Stimulated activated CD4-positive, alpha-beta T cell treated with anti-CD3 and anti-CD28 coated beads, TNF-alpha, amount 100 ng/mL, for 24 hours (primary cell): ENCODE measurements at places on chromosomes 7 and 10.

DNA sequence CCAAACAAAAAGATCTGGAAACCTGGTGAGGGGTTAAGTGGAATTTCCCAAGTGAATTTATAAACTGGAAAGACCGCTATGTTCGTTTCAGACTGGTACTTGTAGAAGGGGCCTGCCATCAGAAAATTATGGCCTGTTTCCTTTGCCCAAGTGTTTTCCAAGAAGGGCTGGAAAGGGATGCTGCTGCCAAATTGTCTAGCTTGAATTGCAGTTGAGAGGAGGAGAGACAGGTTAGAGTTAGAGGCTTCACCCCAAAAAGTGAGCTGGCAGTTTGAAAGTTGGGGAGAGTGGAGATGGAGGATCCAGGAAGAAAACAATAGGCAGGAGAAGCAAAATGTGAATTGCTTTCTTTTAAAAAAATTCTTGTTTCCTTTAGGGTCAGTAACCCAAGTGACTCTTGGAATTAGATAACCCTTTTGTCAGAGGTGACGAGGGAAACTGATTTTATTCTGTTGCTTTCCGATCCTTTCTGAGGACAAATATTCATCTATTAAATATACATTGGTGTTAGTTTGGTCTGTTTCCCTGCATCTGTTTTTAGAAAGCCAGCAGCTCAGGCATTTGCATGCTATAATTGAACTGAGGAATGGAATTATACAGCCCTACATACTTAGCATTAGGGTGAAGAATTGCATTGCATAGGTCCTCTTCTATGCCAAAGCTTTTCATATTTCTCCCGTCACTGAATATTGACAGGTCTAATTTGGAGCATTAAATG is 82.5 kb upstream of the PRR15 start:
- DNase-seq: no peak

GRCh38 chr7:116229366-116229765 is 19.0 kb downstream of the TES start:
- DNase-seq: no peak

- DNase-seq: no peak
Measured at GRCh38 chr10:22453948-22454591, 108.8 kb downstream of the SPAG6 start.

DNA sequence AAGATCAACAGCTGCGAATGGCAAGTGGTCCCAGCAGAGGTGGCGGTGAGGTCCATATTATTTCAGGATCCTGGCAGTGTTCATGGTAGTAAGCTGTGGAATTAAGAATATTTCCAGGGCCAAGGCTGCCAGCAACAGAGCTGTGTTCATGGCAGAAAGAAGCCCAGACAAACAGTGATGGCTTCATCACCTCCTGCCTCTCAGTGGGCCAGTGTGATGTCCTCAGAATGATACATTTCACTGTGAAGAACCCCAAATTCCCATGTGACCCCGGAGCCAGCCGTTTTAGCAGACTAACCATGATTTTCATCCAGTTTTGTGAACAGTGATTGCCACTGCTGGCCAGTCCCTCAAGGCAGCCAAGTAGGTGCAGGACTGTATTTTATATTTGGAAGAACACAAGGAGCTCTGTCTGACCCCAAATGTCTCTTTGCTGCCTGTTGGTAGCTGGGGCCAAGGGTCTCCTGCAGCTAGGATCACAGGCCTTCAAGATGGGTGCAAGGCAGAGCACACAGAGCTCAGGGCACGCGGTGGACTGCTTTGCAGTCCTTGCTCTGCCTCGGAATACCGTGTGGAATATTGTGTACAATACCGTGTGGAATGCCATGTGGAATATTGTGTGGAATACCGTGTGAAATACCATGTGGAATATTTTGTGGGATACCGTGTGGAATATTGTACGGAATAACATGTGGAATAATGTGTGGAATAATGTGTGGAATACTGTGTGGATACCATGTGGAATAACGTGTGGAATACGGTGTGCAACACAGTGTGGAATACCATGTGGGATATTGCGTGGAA is 132.3 kb upstream of the CHST15 start:
- DNase-seq: no peak

GRCh38 chr10:63497321-63497720 is 23.9 kb upstream of the REEP3 start:
- DNase-seq: no peak

- DNase-seq: no peak
Measured at GRCh38 chr10:35212856-35213255, 86.2 kb downstream of the CREM start.

DNA sequence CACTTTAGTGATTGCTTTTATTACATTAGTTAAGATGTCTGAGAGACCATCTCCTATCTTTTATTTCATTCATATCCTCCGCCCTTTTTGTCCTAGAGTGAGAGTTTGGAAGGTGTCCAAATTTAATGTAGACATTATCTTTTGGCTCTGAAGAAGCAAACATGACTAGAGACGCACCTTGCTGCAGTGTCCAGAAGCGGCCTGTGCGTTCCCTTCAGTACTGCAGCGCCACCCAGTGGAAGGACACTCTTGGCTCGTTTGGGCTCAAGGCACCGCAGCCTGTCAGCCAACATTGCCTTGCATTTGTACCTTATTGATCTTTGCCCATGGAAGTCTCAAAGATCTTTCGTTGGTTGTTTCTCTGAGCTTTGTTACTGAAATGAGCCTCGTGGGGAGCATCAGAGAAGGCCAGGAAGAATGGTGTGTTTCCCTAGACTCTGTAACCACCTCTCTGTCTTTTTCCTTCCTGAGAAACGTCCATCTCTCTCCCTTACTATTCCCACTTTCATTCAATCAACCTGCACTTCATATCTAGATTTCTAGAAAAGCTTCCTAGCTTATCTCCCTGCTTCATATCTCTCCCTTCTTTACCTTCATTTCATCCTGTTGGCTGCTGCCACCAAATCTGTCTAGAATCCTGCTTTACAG is 10.4 kb upstream of the CLCN1 start:
- DNase-seq: peak; percentile 46

DNA sequence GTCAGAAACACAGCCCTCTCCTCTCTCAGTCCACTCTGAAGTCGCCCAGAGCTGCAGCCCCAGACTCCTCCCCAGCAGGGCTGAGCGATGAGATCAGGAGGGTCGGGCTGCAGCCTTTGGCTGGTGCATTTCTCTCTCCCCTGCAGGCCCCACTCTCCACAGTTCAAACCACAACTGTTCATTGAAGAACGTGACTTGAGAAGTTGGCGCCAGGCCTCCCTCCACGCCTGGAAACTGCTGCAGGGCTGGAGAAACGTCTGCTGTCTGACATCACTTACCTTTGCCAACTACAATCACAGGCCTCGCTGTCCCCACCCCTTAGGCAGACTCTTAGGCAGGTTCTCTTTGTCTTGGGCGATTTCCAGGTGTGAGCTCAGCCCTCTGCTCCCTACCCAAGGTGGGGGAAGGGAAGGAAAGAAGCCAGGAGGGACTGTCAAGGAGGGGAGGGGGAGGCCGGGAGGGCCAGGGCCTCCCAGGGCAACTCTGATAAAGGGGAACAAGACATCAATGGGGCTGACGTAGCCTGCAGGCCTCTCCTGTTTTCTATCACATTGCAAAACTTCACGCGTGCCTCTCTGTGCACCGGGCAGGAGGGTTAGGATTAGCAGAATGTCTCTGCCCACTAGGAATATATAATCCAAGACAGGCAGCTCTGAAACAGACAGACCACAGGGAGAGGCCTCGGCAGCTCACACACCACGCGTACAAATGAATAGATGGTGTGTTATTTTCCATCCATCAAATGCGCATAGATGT is 32.7 kb downstream of the CALML5 start:
- no peak for DNase-seq

DNA sequence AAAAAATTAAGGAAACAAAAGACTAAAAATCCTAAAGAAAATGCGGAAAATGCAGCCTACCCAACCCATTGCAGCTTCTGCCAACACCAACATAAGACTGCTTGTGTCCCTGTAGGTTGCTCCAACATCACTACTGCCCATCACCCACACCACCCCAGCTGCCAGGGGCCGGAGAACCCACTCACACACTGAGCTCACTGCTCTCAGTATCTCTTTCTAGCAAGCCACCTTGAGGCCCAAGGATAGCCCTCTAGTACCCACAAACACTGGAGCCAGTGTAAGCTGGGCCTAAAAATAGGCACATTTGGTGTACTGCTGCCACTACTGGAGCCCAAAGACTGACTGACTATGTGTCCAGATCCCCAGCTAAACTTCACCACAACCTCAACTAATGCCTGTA is 67.3 kb downstream of the MEST start:
- no peak for DNase-seq

- DNase-seq: no peak
Measured at GRCh38 chr10:48779077-48779476, 94.4 kb downstream of the WDFY4 start.

DNA sequence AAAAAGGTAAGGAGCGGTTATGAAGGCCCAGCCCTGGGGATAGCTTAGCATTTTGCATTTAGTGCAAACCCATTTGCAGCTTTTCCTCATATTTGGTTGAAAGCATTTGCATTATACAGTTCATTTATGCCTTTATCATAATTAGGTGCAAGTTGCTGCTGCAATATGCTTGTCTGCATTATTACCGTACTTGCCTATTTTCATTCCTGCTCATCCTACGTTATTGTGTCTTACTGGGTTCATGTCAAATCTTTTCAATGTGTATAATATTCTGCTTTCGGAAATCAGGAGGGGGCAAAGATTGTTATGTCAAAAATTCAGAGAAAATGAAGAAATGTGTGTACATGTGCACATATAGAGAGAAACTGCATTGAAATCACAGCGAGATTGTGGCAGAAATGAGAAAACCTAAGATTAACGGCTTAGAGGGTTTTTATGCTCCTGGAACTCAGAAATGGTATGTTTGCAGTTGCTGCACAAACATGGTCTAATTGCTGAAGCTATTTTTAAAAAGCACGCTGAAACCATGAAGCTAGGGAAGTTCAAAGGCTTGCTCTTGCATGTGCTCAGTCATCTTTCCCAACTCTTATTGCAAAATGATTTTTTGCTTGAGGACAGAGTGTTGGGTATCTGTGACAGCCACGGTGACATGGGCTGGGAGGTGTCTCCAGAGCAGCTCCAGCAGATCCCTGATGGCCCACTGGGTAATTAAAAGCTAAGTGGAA is 613.2 kb downstream of the SDK1 start:
- no peak for DNase-seq
